ENCODE measurements at places on chromosomes 13 and 19.

- DNase-seq, result no peak
These were observed 3.9 kb downstream of the RANBP3 start for GRCh38 chr19:5973867-5974635.

GRCh38 chr19:38133319-38133718 is 90.7 kb downstream of the DPF1 start:
- DNase-seq, result no peak

DNA sequence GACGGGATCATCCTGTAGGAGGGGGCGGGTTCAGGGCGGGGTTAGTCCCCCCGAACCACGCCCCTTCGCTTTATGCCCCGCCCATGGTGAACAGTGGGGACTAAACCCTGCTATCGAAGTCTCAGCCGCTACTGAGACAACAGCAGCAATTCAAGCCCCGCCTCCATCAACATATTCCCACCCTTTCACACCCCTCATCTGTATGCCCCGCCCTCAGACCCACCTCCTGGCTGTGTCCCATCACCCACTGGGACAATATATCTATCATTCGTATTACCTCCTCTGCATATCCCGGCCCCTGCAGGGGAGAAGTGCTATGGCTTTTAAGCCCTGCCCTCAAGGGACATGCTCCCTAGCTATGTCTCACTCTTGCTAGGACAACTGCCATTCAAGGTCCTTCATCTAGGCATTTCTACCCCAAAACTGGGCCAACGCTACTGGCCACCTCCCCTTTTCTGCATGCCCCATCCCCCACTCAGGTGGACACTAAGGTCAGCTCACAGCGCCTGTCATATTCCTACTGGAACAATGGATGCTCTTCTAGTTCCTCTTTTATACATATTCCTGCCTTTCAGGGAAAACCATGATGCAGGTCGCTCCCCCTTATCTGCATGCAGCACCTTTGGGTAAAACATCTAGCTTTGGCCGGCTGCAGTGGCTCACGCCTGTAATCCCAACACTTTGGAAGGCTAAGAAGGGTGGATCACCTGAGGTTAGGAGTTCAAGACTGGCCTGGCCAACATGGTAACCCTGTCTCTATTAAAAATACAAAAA is 11.9 kb downstream of the LRFN1 start:
- no peak for DNase-seq

GRCh38 chr19:2192862-2193261 is 29.1 kb downstream of the DOT1L start:
- no peak for DNase-seq

GRCh38 chr19:4988770-4989251 is 19.9 kb downstream of the KDM4B start:
- DNase-seq, result no peak

DNA sequence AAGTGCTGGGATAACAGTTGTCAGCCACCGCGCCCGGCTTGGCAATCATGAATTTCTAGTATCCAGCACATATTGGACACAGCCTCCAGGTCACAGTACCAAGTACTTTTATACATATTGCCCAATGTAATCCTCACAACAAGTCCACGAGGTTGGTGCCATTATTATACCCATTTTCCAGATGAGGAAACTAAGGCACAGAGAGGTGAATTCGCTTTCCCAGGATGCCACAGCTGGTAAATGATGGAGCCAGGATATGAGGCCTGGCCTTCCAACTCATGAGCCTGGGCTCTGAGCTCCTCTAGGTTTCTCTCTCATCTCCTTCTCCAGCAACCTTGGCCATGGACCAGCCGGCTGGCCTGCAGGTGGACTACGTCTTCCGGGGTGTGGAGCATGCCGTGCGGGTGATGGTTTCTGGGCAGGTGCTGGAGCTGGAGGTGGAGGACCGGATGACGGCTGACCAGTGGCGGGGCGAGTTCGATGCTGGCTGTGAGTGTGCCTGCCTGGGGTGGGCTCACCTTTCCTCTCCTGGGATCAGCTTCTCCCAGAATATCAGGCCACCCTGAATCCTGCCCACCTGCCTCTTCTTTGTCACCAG is 7.5 kb downstream of the CCDC61 start:
- DNase-seq, result no peak

- DNase-seq, result no peak
These were observed 973.9 kb upstream of the PRR20A start for GRCh38 chr13:56166864-56167263.

DNA sequence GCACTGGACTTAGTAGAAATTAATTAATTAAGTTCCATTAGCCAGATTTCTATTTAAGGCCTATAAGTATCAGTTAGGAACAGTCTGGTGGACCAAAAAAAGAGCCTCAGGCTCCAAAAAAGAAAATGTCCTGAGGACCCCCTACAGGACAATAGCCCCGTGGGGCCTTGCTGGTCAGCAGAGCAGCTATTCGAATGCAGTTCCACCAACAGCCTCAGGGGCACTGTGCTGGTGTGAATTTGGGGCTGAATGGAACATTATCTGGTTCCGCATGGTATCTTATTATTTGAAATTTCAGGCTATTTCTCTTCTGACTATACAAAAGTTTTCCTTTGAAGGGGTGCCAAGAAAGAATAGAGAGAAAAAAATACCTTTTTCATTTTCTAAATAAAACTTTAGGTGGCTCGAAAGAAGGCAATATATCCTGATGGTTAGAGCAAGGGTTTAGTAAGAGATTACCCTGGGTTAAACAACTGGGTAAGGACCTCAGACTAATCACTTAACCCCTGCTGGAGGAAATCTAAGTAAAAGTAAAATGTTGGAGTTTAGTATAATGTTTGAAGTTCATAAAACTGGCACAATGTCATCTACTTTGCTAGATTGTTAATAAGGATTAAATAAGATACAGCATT is 147.2 kb downstream of the MIPEP start:
- no peak for DNase-seq

- DNase-seq, result peak; percentile 74
These were observed 486 bp upstream of the SPINT2 start for GRCh38 chr19:38263689-38264485.

GRCh38 chr13:94713561-94714182 is 1.3 kb upstream of the SOX21 start:
- DNase-seq, result no peak

DNA sequence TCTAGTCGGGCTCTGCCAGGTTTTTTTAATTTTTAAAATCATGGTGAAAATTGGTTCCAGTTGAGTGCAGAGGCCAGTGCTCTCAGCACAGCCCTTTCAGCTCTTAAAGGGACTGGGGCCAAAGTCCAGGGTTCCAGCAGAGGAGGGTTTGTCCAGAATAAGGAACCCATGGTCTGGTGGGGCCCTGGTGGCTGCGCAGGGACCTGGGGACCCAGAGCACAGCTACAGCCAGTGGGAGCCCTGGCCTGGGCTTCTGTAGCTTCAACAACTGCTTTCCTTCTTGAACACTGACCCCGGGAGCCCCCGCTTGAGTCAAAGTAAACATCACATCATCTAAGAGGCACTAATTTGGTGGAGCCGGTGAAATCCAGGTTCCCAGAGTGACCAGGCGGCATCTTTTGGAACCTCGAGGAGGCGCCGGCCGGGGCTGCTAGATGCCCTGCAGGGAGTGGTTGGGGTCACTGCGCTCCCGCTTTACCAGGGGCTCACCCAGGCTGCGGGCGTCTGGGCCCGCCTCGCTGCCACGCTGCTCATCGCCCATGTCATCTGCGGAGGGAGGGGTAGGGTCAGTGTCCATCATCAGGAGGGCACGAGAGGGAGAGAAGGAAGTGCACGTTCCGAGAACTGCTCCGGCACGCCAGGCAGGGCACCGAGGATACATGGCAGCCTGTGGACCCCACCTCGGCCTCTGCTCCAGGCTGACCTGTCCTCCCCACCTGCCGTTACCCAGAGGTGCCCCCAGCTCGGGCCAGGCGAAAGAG is 16.6 kb upstream of the RANBP3 start:
- DNase-seq, result no peak

DNA sequence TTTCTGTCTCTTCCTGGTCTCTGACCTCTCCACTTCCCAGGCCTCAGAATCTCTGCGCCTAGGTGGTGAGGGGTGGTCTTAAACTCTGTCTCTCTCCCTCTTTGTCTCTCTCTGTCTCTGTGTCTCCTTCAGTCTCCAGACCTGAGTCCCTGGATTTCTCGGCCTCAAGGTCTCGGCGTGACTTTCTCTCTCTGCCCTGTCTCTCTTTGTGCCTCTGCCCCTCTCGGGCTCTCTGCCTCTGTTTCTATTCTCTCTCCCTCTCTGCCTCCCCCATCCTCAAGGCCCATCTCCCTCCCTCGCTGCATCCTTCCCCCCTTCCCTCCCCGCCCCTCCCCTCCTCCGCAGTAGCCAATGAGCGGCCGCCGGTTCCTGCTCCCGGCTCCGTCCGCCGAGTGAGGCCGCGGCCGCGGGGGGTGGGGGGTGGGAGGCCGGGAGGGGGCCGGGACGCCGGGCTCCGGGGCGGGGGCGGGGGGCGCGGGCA is at the start of gene CACNG7:
Gene CACNG7, plus strand, starts transcription at position 344 of the 481 bp plus-strand sequence. CDS start 3,554 bp downstream, outside the sequence.
- no peak for DNase-seq

DNA sequence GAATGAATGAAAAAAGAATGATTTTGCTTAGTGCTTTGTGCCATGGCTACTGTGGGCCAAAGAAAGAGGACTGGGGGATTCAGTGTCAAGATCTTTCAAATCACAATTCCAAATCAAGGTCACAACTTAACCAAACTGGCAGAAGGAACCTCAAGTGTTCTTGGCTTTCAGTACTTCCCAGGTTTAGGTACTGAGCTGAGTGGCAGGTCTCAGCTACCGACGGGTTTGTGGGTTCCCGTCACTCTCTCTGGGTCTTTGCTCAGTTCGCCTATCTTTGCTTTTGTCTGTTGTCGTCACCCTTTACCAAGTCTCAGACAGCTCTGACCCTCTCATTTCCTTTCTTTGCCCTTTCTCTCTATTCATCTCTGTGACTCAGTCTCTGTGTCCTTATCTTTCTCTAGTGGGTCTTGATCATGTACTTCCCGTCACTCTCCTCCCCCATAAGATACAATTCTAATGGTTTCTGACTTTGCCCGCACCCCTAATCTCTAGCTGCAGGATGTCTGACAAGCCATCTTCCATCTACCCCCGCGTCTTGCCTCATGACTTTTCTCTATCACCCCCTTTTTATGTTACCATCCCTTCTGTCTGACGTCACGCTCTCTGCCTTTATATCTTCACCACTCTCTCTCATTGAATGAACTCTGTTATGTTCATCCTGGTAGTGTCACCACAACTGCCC is 33.3 kb upstream of the LRRC4B start:
- no peak for DNase-seq

DNA sequence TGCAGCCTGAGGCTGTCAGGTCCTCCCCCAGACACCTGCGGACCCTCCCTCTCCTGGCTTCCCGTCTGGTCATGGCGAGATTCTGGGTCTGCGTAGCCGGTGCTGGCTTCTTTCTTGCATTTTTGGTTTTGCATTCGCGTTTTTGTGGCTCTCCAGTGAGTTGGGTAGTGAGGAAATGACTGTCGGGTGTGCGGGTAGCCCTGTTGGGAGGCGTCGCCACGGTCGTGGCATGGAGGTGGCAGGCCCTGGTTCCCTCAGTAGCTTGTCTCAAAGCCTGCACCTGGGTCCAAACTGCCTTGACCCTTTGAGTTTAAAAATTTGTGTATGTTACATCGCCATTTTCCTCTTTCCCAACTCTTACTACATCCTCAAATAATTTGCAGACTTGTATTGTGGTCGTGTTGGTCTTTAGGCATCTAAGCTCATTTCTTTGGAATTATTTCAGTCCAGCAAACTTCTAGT is 344 bp downstream of the NHLRC3 start:
- peak; percentile 27 for DNase-seq

- no peak for DNase-seq
These were observed 19.5 kb downstream of the CHERP start for GRCh38 chr19:16522559-16523377.

GRCh38 chr13:31866099-31866498 is 126.8 kb downstream of the RXFP2 start:
- DNase-seq, result no peak

DNA sequence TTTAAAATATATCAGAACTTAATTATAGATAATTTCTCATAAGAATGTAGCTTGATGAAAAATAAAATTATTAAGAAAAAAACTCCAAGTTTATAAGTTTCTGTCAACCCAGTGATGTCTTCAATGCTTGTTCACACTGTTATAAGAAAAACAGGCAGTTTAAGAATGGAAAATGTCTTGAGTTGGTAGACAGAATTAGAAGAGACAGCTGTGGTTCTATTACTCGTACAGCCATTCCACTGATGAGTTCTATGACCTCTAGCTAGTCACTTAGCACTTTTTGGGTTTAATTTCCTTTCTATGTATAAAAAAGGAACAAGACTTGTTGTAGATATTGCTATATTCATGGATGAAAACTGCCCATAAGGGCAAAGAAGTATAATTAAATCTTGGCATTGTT is 1013.1 kb upstream of the ATXN8OS start:
- no peak for DNase-seq

DNA sequence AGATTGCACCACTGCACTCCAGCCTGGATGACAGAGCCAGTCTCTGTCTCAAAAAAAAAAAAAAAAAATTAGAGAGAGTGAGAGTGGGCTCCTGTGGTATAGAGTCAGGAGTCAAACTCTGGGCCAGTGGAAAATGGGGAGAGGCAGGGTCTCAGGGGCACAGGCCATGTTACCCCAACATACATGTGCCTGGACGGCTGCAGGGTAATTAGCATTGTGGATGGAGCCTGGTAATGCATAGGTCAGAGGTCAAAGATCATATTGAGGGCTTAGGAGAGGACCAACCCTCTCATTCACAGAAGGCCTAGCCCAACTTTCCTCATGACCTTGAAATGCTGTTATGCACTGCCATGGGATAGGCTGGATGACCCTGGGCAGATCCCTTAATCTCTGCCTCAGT is 7.1 kb downstream of the CLIP3 start:
- no peak for DNase-seq

- DNase-seq, result no peak
These were observed 17.8 kb upstream of the ZNF730 start for GRCh38 chr19:23098988-23099387.

GRCh38 chr19:16773259-16773658 is 53.6 kb downstream of the NWD1 start:
- DNase-seq, result no peak
